ENCODE measurements at places on chromosomes 3 and 15. TPM values are rescaled to one million over a fixed set of nuclear protein-coding genes. Genes with fewer than 3 reads are reported as not detected.

DNA sequence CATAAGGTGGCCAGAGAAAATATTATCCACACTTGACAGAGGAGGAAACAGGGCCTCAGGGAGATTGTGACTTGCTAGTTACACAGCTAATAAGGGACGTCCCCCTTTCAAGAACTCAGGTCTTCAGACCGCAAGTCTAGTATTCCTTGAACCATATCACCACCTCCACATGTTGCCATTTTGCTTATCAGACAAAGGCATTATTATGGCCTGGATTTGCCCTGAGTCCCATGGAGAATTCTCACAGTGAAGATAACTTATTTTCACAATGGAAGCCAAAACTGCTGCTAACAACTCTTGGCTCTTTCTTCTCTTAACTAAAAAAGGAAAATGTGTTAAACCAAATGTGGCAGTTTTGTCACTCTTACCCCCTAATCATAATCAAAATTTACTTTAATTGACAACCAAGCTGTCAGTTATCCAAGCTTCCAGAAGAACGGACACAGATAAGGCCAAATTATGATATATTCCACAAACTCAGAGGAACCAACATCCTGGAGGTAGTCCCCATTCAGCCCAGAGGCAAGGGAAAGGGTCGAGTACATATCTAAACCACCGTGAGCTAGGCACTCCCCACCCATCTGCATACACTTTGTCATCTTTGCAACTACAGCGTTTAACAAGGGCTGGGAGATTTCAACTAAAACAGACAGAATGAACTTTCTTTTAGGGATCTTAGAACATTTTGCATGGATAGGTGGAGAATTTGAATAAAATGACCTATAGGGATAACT is 63.6 kb upstream of the THBS1 start:
- no peak for DNase-seq

DNA sequence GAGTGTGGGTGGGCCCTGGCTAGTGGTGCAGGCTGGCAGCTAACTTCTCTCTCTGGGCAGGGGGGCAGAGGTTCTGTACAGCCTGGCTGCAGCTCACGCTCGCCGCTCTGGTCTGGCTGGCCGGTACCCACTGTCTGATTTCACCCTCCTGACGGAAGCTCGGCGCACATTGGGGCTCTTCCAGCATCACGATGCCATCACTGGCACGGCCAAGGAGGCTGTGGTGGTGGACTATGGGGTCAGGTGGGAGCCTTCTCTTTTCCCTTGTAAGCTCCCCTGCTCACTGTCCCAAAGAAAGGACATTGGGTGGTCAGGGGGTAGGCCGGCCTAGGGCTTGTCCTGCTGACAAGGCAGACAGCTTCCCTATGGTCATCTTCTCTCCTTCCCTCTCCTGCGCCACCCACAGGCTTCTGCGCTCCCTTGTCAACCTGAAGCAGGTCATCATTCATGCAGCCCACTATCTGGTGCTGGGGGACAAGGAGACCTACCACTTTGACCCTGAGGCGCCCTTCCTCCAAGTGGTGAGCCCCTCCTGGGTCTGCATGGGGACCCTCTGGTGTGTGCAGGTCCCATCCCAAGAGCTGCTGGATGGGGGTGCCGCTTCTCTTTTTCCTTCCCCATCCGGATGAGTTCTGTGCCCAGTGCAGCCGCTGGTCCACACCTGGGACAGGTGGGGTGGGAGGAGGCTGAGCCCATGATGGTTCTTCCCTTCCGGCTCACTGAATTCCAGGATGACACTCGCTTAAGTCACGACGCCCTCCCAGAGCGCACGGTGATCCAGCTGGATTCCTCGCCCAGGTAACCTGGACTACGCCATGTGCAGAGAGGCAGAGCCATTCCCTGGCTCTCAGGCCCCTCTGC is 7.6 kb downstream of the MAN2A2 start:
- DNase-seq = no peak

DNA sequence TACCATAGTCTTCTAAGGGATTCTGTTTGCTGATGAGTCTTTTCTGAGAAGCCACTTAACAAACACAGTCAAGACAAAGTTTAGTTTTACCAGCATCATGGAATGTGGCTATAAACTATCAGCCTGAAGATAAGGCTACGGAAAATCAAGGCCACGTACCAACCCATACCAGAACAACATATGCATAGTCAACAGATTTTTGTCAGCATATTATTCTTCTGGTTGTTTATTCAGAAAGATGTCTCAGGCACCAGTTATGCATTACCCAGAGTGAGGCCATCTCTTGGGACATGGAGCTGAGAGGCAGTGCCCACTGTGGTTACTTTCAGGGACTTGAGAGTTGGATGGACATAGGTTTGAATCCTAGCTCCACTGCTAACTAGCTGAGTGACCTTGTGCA is 60.4 kb downstream of the SOX2 start:
- DNase-seq = no peak

DNA sequence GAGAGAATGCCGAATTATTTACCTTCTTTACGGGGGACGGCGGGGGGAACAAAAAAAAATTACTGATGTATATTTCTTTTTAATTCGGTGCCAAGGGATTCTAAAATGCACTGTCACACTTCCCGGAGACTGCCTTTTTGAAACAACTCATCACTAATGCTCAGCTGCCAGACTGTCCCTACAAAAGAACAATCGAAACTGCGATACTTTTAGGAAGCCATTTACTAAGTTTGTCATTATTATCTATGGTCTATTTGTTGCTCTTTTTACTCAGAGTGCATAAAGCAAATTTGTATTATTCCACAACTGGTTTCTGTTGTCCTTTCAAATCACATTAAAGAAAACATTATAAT is 60.8 kb downstream of the TM4SF4 start:
- DNase-seq = no peak

DNA sequence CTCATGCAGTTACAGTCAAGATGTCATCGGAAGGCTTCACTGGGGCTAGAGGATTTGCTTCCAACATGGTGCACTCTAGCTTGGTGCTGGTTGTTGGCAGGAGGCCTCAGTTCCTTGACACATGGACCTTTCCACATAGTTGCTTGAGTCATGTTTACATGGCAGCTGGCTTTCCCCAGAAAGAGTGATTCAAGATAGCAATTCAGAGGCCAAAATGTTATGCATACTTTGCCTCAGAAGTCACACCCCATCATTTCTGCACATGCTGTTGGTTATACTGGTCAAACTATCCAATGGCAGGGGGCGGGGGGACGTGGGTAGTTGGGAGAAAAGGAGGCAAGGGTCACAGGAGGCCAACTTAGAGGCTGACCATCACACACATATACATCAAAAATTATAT is 58.7 kb downstream of the FOXB1 start:
- DNase-seq = no peak

DNA sequence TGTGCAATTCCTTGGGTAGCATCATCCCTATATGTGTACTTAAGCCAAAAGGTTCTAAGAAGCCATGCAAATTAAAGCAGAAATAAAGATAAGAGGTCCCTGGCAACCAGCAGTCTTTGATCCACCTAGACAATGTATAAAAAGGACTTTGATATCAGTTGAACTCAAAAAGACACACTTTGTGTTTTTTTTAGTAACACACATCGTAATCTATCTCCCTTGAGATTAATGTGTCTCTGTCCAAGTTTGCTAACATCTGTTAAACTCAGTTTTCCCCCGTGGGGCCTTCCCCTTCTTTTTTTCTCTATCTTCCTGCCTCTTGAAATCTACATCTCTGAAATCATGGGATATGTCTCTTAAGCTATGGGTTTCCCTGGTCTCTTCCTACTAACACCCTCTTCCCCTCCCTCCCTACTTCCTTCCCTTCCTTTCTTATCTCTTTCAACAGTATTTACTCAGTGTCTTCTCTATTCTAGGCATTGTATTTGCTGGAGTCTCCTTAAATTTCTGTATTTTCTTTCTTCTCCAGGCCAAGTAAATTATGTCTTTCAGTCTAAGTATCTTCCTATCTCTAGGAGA is 27.7 kb downstream of the ALDH1A2 start:
- no peak for DNase-seq

- no peak for DNase-seq
These were observed 112.5 kb upstream of the RAD18 start for GRCh38 chr3:9075762-9076161.

DNA sequence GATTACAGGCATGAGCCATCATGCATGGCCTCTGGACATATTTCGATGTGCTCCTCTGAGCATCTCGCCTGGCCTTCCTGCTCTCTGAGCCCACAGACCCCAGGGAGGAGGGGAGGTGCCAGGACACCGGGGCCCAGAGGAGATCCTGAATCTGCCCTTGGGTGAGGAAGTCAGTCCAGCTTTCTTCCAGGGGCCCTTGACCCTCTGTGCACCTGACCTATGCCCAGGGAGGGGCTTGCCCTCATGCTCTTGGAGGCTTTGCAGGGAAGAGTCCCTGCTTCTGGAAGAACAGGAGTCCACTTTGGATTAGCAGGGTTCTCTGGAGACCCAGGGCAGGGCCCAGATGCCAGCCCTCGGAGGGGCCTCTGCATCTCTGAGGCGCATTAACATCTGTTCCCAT is 1.4 kb downstream of the ACSBG1 start:
- DNase-seq = no peak

GRCh38 chr3:12629560-12629959 is 34.4 kb downstream of the RAF1 start:
- no peak for DNase-seq

DNA sequence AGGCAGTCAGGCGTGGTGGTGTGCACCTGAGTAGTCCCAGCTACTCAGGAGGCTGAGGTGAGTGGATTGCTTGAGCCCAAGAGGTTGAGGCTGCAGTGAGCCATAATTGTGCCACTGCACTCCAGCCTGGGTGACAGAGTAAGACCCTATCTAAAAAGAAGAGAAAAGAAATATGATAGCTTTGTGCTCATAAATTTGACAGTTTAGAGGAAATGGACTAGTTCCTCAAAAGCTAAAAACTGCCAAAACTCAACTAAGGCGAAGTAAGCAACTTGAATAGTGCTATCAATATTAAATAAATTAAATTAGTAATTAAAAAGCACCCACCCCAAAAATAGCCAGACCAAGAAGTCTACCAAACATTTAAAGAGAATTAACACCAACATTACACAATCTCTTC is 24.5 kb upstream of the SLC15A2 start:
- DNase-seq = no peak

DNA sequence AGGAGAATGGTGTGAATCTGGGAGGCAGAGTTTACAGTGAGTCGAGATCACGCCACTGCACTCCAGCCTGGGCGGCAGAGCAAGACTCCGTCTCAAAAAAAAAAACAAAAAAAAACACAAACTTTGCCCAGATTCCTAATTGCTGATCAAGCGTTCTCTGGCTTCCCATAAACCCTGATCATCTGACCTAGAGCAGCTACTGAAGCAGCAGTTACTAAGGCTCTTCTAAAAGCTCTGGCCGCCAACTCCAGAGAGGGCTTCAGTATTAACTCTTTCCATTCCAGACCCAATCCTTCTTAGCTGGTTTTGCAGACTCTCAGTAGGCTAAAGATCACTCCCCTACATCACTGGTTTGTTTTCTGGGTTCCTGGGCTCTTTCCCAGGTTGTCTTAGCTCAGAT is 201.6 kb downstream of the IGSF11 start:
- no peak for DNase-seq

Gene DZIP1L
- 21.8 TPM for polyA plus RNA-seq

Gene PDHB
- polyA plus RNA-seq = 76.4 TPM

Gene RTP1
- polyA plus RNA-seq = not detected

Gene CAMP
- 1.9 TPM for polyA plus RNA-seq

Gene CD276
- 138 TPM for polyA plus RNA-seq

Gene RASGRP1
- polyA plus RNA-seq = 1.3 TPM
